ENCODE measurements at places on chromosomes 5 and 9. TPM values are rescaled to one million over a fixed set of nuclear protein-coding genes. Genes with fewer than 3 reads are reported as not detected.

DNA sequence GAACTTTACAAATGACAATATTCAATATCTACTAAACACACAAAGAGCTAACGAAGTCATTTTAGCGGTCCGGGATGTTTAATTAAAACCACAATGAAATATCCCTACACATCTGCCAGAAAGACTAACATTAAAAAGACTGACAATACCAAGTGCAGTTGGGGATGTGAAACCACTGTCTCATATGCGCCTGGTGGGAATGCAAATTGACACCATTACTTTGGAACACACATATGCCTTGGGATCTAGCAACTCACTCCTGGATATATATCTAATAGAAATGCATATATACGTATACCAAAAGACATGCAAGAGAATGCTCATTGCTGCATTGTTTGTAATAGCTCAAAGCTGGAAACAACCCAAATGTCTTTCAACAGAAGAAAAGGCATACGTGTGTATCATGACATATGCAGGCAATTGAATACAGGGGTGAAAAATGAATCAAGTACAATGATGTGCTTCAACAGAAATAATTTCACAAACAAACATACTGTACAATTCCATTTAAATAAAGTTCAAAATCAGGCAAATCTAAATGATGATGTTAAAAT, 153.3 kb downstream of the CARTPT start:
- DNase-seq: no peak

- DNase-seq: no peak
Measured at GRCh38 chr5:66647146-66647856, 51.1 kb downstream of the MAST4 start.

DNA sequence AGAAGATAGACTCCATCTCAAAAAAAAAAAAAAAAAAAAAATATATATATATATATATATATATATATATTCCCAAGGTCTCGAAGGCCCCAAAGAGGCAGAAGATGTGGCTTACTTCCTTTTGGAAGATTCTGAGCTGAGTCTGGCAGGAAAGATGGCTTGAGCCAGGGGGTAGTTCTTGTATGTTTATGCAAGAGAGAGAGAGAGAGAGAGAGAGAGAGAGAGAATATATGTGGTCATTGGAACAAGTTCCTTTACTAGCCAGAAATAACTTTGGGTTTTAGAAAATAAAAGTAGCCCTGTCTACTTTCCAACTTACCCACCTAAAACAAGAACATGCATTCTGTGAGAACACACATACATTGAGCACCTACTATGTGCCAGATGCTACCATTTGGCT, 17.6 kb downstream of the NCS1 start:
- no peak for DNase-seq

CDX1 gene
- polyA plus RNA-seq: 0.64 TPM
